Aorta (tissue), 5 donors: ENCODE measurements at places on chromosomes 5 and 9. TPM values are rescaled to one million over a fixed set of nuclear protein-coding genes. Genes with fewer than 3 reads are reported as not detected.

DNA sequence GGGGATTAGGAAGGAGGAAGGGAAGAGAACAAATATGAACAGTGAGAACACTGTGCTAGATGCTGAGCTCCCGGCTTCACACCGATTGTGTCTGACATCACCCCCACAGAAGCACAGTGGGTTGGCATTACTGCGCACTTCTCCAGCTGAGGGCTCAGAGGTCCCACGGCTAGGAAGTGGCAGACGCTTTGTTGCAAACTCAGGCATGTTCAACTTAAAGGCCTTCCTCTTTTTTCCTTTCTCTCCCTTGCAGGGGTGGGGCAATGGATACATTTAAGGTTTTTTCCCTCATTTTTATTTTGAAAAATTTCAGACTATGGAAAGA lies 15.5 kb upstream of the SHB start:
- no peak overlapping the region for H3K27ac ChIP-seq
- H3K36me3 ChIP-seq = no peaks in the 10 kb centered on the region
- peak; percentile 80 for DNase-seq

- H3K4me1 ChIP-seq = no peaks in the 10 kb centered on the region
- H3K36me3 ChIP-seq = no peaks in the 10 kb centered on the region
- no peak for DNase-seq
- H3K4me3 ChIP-seq = no peak overlapping the region
- no peaks in the 10 kb centered on the region for H3K27me3 ChIP-seq
- H3K27ac ChIP-seq = no peak overlapping the region
Observed at GRCh38 chr5:104344809-104345208, 782.2 kb upstream of the NUDT12 start.

DNA sequence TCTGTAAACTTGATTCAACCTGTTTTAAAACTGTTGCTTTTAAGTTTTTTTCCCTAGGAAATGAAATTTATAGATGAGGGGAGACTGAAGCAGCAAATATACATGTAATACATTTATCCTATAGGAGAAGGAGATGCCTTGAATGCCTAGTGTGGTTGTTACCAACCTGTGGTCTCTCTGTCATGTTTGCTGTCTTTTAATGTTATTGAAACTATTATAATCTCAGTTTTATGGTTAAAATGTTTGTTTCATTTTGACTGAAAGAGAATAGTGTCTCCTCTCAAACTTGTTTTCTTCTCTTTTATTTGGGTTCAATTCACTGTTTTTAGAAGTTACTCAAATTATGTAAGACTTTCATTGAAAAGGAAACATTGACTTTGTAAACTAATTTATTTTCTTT lies 15.8 kb downstream of the MRPL22 start:
- no peaks in the 10 kb centered on the region for H3K36me3 ChIP-seq
- H3K4me1 ChIP-seq = no peaks in the 10 kb centered on the region
- no peak overlapping the region for H3K27ac ChIP-seq
- H3K4me3 ChIP-seq = no peak overlapping the region
- no peak for DNase-seq
- no peaks in the 10 kb centered on the region for H3K27me3 ChIP-seq

DNA sequence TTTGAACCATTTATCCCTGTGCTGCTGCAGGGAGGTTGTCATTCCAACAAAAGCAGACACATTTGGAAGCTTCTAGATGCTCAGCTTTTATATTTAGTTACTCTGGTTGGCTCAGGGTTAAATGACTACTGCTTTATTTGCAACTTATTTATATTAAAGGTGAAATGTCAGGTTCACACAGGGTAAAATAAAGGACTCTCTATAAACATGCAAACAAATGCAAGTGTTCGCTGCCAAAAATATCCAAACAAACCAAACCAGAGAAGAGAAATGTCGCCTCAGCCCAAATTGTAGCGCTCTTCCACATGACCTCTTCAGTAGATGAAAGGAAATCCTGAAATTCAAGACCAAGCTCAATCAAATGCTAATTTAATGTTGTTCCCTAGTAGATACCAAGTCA lies 57.0 kb upstream of the LIFR start:
- H3K27ac ChIP-seq = no peak overlapping the region
- no peaks in the 10 kb centered on the region for H3K36me3 ChIP-seq
- no peaks in the 10 kb centered on the region for H3K4me1 ChIP-seq
- DNase-seq = no peak
- no peak overlapping the region for H3K4me3 ChIP-seq

DNA sequence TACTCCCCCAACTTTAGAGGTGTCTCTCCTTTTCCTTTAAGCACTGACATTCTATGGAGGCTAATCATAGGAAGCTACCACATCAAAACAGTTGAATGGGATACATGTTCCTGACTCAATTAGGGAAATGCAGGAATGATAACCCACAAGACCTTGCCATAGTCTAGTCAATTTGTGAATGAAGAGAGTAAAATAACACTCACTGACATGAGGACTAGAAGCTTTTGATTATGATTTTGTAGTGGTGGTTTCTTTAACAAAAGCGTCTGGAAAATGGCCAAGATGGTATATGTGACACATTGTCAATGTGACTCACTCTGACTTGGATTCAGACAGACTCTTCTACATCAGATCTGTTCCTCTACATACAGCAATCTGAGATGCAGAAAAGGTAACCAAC lies 13.7 kb upstream of the PRELID2 start:
- no peak overlapping the region for H3K27ac ChIP-seq
- DNase-seq = no peak
- H3K4me3 ChIP-seq = no peak overlapping the region
- H3K4me1 ChIP-seq = no peaks in the 10 kb centered on the region
- no peaks in the 10 kb centered on the region for H3K36me3 ChIP-seq

DNA sequence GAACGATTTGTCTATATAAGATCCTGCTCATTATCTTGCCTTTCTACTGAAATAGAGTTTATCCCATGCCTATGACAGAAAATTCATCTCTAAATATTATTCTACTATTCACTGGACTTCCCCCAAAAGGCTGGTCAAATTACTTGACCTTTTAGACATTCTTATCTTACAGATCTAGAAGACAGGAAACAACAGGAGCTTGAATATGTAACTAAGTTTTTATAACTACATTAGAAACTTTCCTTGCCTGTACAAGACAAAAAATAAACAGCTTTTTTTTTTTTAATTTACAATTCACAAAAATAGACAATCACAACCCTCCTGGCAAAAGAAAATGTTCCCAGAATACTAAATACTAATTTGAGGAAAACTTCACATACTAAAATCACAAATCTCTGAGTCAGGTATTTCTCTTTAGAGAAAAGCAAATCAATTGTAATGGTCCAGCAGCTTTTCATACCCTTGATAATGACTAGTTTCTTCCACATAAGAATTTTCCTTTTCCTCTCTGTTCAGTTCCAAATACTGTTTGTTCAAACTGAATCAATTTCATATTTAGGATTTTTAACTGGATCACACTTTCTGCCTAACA lies 68.6 kb downstream of the MLLT3 start:
- H3K27me3 ChIP-seq = no peaks in the 10 kb centered on the region
- no peak for DNase-seq
- H3K4me3 ChIP-seq = no peak overlapping the region
- peaks cover 8% of the 10 kb centered on the region for H3K4me1 ChIP-seq

DNA sequence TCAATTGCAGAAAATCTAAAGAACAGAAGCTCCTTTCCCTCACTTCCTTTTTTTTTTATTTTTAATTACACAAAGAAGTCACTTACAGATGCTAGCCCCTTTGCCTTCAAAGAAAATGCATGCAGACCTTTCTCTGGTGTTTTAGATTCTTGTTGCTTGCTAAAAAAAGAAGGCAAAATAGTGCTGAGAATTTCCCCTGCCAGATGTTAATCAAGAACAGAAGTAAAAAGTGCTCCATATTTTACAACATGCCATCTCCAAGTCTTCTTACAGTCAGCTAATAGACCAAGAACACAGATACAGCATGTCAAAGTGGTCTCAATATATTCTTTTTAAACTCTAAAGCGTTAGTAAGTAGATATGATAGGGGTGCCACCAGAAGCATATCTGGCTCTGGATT lies 142.8 kb upstream of the RGMB start:
- H3K4me1 ChIP-seq = no peaks in the 10 kb centered on the region
- H3K36me3 ChIP-seq = no peaks in the 10 kb centered on the region
- DNase-seq = no peak

- no peak overlapping the region for H3K27ac ChIP-seq
- no peaks in the 10 kb centered on the region for H3K4me1 ChIP-seq
- no peaks in the 10 kb centered on the region for H3K36me3 ChIP-seq
- no peaks in the 10 kb centered on the region for H3K27me3 ChIP-seq
Observed at GRCh38 chr5:72922422-72922821, 33.4 kb upstream of the FCHO2 start.

- H3K4me3 ChIP-seq = no peak overlapping the region
- H3K27ac ChIP-seq = no peak overlapping the region
- H3K4me1 ChIP-seq = no peaks in the 10 kb centered on the region
- no peak for DNase-seq
Observed at GRCh38 chr5:88643315-88643714, 239.7 kb downstream of the MEF2C start.

- no peak overlapping the region for H3K27ac ChIP-seq
- no peaks in the 10 kb centered on the region for H3K4me1 ChIP-seq
- DNase-seq = no peak
- H3K27me3 ChIP-seq = no peaks in the 10 kb centered on the region
Observed at GRCh38 chr5:121151534-121151933, 687.4 kb downstream of the PRR16 start.

DNA sequence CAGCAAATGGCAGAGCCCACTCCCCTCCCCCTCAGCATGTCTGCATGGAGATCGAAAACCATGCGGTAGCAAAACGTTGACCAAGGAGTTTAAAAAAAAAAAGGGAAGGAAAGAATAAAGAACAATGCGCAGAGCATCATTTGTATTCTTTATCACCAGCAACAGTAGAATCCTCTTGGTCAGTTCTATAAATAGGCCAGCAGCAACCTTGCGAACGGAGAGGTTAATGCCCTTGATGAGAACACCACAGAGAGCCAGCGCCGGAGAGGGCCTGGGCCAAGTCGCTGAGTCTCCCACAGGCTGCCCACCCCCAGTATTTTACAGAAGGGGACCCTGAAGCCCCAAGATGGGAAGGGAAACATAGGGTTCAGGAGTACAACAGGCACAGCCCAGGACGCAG lies 22.7 kb downstream of the WHRN start:
- H3K4me3 ChIP-seq = no peak overlapping the region
- DNase-seq = no peak
- H3K27ac ChIP-seq = no peak overlapping the region
- no peaks in the 10 kb centered on the region for H3K36me3 ChIP-seq

DNA sequence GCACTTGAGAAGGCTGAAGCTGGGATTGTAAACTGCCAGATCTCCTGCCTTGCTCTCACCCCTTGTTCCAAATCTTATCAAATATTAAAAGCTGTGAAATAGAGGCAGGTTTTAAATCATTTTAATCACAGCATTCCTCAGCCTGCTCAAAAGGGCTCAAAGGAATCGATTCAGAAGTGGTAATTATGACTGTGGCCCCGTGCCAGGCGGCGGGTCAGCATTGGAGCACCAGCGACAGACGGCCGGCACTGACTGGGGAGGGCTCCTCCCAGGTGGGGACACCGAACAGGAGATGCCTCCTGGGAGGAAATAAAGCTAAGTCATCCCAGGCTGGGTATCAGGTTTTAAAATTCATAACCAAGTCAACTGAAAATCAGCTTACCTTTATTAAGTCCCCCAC lies 66.7 kb downstream of the KCNIP1 start:
- H3K36me3 ChIP-seq = no peaks in the 10 kb centered on the region
- H3K4me1 ChIP-seq = no peaks in the 10 kb centered on the region
- no peak for DNase-seq
- H3K4me3 ChIP-seq = no peak overlapping the region
- no peaks in the 10 kb centered on the region for H3K27me3 ChIP-seq
- no peak overlapping the region for H3K27ac ChIP-seq

GRCh38 chr9:82938426-82939218 lies 124.3 kb downstream of the RASEF start:
- DNase-seq = no peak
- no peaks in the 10 kb centered on the region for H3K4me1 ChIP-seq
- H3K27ac ChIP-seq = no peak overlapping the region
- no peaks in the 10 kb centered on the region for H3K36me3 ChIP-seq
- no peaks in the 10 kb centered on the region for H3K27me3 ChIP-seq

DNA sequence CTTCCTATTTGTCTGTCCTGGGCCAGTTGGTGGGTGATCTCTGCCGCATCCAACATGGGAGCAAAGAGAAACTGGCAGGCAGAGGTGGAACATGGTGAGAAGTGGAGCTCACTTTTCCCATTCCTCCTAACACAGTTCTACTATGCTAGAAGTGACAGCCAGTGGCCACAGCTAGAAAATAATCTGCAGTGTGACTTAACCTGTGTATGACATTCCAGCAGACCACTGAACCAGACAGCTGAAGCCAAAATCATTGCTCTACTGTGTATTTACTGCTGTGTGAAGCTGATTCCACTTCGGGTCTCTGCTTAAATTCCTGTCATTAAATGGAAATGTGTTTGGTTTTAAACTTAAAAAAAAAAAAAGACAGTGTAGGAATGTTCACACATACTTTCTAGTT lies 523.0 kb downstream of the MTRR start:
- H3K36me3 ChIP-seq = no peaks in the 10 kb centered on the region
- H3K4me3 ChIP-seq = no peak overlapping the region
- H3K27ac ChIP-seq = no peak overlapping the region

GRCh38 chr9:117189121-117189520 lies 225.7 kb downstream of the ASTN2 start:
- no peaks in the 10 kb centered on the region for H3K4me1 ChIP-seq
- DNase-seq = no peak
- no peak overlapping the region for H3K27ac ChIP-seq
- H3K36me3 ChIP-seq = no peaks in the 10 kb centered on the region
- no peak overlapping the region for H3K4me3 ChIP-seq
- no peaks in the 10 kb centered on the region for H3K27me3 ChIP-seq

DNA sequence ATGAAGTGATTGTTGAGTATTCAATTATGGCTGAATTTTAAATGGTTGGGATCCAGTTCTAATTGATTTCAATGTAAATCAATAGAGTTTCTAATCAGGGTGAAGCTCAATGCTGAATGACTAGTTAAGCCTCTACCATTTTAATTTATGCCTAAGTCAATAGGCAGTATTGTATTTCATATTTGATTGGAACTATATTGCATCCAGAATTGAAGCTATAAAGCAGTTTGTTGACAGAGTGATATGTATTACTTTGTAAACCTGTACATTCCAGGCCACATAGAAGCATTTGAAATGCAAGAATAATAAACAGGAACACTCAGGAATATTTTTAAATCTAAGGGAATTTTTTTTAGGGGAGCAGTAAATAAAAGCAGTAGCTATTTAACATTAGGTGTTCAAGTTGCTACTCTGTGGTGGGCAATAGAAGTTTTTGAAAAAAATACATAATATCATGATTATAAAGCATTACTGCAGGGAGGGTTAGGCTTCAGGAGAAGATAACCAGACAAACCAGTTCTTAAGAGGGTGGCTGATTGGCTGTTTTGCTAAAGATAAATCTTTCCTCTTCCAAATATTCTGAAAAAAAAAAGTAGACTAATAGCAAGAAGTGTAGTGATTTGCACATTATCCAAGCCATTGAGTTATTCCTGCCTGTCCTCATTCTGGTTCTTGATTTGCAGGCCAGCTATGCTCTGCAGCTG lies 492.0 kb upstream of the MEF2C start:
- no peaks in the 10 kb centered on the region for H3K36me3 ChIP-seq
- no peak overlapping the region for H3K4me3 ChIP-seq
- DNase-seq = no peak
- no peak overlapping the region for H3K27ac ChIP-seq
- no peaks in the 10 kb centered on the region for H3K4me1 ChIP-seq

Gene LCNL1
- 0.36 TPM for total RNA-seq

Gene FOXD4L6
- not detected for total RNA-seq

Gene GBA2
- total RNA-seq = 83.8 TPM

Gene LTC4S
- total RNA-seq = 34.7 TPM

Gene IL7R
- total RNA-seq = 8.6 TPM

Gene AP3B1
- total RNA-seq = 45.5 TPM

Gene GGTA1
- total RNA-seq = 38.9 TPM

Gene GABRA1
- not detected for total RNA-seq

Gene PTGDS
- total RNA-seq = 128 TPM
